ENCODE measurements at places on chromosomes 2 and 18.

DNA sequence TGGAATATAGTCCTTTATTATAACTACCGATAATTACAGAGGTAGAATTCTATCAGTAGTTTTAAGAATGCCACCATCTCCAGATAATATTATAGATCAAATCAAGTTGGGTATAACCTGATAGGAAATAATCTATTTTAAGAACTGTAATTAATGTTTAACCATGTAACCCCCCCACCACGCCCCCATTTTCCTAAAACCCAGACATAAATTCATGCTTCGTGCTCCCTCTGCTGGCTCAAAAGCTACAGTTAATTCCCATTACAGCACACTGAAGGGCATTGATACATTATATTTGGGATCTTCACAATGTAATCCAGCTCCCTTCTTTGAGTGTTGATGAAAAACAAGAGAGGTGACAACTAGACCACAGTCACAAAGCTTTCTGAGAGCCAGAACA, 228.0 kb upstream of the SMAD7 start:
- no peak for DNase-seq

GRCh38 chr2:19355931-19356544, 2.4 kb downstream of the OSR1 start:
- no peak for DNase-seq

DNA sequence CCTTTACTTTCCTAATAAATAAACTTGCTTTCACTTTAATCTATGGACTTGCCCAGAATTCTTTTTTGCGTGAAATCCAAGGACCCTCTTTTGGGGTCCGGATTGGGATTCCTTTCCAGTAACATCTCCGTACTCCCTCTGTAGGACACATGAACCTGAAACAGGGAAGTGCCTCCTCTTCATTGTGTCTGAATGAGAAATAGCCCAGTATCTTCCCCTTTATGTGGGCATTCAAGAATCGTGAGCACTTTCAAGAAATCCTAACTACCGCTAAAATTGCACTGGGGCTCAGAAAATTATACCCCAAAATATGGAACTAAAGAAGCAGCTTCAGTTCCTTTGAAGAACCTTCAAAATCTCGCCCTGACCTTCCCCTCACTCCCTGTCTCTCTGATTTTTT, 7.8 kb upstream of the POMC start:
- DNase-seq = no peak

DNA sequence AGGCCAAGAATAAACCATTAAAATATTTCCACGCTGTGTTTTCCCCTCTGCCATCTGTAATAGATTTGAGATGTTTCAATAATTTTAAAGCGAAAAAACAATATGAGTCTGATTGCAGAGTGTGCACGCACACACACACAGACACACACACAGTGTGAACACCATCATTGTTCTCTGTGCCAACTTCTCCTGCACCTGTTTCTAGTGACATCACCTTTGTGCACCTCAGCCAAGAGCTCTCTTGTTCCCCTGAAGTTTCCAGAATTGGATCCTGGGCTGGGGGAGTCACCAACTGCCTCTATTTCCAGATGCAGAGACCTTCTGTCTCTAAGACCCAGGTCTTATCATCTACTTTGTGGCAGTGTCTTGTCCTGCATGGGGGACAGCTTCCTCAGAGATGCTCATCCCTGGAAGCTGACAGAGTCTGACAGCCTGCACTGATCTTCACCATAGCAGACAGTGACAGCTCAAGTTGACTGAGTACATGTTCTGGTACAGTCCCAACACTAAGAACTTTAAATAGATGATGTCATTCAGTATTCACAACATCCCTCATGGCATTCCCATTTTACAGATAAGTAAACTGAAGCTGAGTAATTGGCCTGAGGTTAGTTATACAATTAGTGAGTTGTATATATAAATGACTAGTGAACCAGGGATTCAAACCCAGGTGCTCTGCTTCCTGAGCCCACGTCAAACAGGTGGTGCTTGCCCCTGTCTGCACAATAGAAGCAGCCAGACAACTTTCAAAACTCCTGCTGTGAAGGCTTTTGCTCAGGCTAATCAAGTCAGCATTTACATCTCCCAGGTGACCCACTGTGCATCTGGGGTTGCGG, 39.4 kb downstream of the ACOXL start:
- DNase-seq = no peak

DNA sequence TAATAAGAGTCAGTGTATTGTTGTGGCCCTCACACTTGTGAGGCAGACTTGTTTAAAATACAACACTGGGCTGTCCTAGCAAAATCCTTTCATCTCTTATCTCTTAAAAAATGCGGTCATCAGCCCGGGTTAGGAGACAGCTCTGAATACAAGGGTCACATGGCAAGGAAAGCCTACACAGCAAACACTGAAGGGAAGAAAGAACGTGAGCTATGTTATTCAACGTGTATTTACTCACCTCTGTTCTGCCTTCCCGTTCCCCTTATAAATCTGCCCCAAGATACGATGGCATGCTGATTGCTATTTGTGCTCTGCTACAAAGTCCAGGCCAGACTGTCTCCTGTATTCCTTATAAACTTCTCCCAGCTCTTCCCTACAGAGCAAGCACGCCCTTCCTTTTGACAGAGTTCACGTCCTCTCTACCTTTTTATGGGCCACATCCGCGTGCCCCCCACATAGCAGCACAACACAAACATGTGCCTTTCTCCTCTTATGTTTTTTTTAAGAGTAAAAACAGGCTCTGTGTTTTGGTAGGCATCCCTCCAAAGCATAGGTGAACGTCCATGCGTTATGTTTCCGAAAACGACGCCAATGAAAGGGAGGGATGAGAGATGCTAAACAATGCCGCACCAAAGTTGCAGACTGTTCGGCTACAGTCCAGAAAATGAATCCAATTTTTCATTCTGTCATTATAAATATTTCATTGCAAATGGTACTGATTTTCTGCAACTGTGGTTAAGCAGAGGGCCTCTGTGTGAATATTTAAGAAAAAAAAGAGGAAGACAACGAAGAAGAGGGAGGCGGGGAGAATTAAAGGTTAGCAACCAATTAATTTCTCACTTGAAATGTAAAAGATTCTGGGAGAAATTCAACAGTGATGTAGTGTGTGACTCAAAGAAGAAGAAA, 274.7 kb downstream of the ZNF521 start:
- DNase-seq = no peak

DNA sequence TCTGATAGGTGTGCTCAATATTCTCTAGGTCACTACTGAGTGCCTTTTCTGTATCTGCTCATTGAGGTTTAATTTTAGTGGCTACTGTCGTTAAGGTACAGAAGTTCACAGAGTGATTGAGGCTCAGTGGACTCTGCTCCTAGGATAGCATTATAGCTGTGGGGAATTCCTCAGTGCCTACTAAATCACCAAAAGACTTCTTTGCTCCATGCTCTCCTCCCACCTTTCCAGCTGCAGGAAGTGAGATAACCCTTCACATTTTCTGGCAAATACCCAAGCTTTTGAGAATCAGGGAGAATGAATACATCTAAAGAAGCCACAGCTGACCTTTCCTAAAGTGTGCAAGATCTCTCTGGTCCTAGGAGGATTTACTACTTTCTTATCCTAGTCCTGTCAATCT, 95.2 kb upstream of the FSIP2 start:
- DNase-seq = no peak

DNA sequence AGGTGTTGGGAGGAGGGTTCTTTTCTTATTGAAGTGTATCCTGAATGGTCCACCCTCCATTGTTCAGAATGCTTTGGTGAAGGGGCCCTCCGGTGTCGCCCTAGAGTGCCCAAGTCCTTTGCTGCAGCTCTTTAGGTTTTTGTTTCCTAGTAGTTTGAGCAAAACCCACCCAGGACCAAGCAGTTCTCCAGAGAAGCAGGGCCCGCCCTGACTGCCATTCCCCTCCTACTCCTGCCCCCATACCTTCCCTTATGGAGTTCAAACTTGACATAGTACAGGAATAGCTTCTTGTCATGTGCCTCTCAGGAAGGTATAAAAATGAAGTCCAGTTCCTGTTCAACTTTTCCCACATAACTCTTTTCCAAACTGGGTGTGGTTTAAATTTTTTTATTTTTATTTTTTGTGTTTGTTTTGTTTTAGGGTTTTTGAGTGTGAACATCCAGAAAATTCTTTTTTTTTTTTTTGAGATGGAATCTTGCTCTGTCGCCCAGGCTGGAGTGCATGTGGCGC, 5.6 kb downstream of the MERTK start:
- DNase-seq = no peak

DNA sequence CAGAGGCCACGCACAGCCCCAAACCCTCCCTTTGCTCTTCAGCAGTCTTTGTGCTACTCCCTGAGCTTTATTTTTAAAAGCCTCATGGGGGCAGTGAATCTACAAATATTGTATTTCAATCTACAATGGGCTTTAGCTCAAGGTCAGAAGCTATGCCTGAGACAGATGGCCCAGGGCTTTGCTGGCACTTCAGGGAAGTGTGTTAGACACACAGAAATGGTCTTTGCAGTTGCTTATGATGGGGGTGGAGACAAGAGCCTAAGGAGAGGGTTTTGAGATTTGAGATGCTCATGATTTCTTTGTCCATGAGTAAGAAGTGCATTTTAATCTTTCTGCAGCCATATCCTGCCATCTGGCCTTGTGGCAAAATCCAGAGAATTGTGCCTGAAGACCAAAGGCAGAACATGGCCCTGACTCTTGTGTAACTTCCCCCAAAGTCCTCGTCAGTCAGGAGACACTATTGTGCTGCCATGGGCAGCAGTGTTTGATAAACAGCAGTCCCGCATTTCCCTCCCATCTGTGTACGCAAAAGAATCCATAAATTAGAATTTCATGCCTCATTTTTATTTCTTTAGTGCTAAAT, 92.6 kb downstream of the VAPA start:
- DNase-seq = no peak

GRCh38 chr2:158745067-158745865, 49.9 kb upstream of the DAPL1 start:
- DNase-seq = peak; percentile 30

DNA sequence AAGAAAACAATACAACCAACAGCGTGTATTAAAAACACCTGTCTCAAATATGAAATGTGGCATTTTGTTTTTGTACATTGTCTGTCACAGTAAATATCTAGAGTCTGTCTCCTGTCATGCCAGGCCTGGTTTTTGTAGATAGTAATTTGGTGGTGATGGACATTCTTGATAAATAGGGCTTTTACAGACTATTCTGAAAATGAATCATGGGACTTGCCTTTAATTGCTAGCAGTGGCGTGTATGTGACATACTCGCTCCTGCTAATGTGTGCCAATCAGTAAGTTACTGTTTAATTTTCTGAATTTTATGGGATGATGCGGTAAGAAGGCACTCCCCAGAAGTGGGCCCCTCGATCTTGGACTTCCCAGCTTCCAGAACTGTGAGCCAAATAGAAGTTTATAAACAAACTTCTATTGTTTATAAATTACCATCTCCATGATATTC, 83.7 kb downstream of the TANC1 start:
- no peak for DNase-seq

GRCh38 chr2:33342705-33343104, 133.7 kb upstream of the RASGRP3 start:
- no peak for DNase-seq

DNA sequence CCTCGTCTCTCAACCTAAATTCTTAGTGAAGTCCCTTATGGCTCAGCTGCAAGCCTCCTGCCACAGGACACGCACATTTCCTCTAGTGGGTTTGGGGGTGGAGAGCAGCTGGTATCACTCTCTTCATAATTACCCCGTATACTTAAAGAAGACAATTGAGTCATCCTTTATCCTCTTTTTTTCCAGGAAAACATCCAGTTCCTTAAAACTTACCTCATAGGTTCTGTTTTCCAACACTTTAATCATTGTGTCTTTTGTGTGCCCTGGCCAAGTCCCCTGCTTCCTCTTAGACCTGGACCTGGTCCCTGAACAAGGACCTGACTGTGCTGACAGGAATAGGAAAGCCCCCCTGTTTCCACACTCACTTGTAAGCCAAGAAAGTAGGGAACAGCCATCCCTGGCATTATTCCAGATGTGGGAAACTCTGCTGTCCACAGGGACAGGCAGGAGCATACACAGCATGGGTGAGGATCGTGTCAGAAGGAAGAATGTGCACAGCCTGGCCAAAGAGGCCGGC, 42.3 kb upstream of the MYO1B start:
- DNase-seq = no peak

GRCh38 chr2:39881948-39882347, 102.9 kb upstream of the THUMPD2 start:
- DNase-seq = no peak

- DNase-seq = no peak
These were observed 15.5 kb downstream of the MROH2A start for GRCh38 chr2:233793465-233794127.

GRCh38 chr2:42035241-42035640, 12.6 kb upstream of the PKDCC start:
- DNase-seq = no peak

GRCh38 chr2:238936162-238937052, 88.5 kb downstream of the TWIST2 start:
- no peak for DNase-seq

- no peak for DNase-seq
These were observed 5.8 kb downstream of the TSHZ1 start for GRCh38 chr18:75216212-75216910.

DNA sequence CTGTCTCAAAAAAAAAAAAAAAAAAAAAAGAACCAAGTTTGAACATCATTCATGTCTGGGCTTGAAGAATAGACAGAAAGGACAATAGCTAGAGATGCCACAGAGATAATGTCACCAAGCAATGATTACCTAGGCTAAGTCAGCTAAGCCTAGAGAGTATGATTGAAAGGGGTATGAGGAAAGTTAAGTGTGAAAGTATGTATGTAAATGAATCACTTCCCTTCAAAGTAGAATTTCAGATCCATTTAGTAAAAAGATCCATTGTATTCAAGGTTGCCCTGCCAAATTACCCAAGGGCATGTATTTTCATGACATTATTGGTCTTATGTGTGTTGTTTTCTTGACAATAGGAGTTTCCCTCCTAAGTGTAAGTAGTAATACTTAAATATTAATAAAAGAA, 34.1 kb upstream of the SLC39A10 start:
- DNase-seq = no peak

- no peak for DNase-seq
These were observed 44.4 kb upstream of the RBM44 start for GRCh38 chr2:237754182-237754581.

DNA sequence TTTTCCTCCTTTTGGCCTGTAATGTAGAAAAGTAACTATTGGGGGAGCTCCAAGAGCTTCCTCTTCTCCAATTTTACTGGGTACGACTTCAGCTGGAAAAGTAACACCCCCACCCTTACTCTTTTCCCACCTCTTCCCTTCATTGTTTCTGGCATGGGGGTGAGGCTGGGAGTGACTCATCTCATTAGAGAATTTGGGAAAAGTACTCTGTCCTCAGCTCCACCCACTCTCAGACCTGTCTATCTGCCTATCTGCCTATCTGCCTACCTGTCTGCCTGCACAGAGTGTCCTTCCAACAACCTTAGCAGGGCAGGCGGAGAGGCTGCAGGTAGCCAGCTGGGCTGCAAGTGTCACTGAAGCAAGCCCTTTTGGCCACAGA, 93.6 kb downstream of the EPHA4 start:
- DNase-seq = no peak
